ENCODE measurements at places on chromosomes 5 and 9. TPM values are rescaled to one million over a fixed set of nuclear protein-coding genes. Genes with fewer than 3 reads are reported as not detected.

The ZNF300 gene
- 0.45 TPM for total RNA-seq

DNA sequence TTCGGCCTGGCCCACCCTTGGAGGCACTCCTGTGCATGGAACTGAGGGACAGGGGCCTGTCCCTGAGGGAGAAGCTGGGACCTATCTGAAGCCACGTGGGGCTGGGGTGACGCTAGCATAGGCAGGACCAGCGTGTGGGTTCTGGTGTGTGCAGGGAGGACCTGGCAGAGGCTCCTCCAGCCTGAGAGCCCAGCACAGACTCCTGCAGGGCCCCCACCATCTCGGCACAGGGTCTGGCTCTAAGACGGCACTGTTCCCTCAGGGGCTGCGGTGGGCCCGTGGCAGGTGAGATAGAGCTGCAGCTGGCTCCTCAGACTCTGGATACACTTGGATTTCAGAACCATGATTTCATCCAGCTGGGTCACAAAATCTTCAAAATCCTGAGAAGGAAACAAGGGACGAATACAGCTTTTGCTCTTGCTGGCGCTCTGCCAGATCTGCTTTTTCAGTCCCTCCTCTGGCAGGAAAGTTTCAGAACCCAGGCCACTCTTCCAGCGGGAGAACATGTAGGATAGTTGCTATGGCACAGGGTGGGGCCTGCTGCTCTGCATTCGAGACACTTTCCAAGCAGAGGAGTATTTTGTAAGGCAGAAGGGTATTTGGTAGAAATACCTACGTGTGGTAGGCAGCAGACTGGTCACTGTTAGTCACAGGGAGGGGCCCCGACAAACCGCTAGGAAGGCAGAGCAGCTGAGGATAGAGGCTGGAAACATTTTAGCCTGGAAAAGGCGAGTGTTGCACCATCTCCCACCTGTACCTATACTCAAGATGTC, 74.7 kb downstream of the KIF24 start:
- DNase-seq: no peak
- no peaks in the 10 kb centered on the region for H3K27me3 ChIP-seq

GRCh38 chr9:12822111-12822510, 47.3 kb downstream of the LURAP1L start:
- H3K4me3 ChIP-seq: no peak overlapping the region
- DNase-seq: no peak
- H3K27ac ChIP-seq: no peak overlapping the region
- no peaks in the 10 kb centered on the region for H3K27me3 ChIP-seq

The LVRN gene
- not detected for total RNA-seq

- no peaks in the 10 kb centered on the region for H3K27me3 ChIP-seq
- DNase-seq: no peak
- H3K4me3 ChIP-seq: no peak overlapping the region
- H3K36me3 ChIP-seq: no peaks in the 10 kb centered on the region
Measured at GRCh38 chr9:72203205-72203803, 54.1 kb downstream of the GDA start.

DNA sequence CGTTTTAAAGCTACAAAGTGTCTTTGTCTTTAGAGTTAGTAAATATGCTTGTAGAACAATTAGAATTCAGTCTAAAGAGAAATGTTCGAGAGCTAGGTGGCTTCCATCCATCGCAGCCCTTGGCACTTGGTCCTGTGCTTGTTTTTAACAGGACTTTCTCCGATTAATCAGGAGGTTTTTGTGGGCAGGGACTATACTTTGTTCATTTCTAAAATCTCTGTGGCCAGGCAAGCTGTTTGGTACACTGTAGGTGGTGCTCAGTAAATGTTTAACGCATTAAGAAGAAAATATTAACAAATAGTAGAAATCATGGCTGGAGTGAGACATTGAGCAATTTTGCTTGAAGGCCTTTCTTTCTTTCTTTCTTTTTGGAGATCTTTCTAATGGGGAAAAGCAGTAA, 20.8 kb downstream of the AGXT2 start:
- H3K27ac ChIP-seq: no peak overlapping the region
- H3K4me1 ChIP-seq: no peaks in the 10 kb centered on the region
- DNase-seq: no peak
- H3K4me3 ChIP-seq: no peak overlapping the region
- no peaks in the 10 kb centered on the region for H3K36me3 ChIP-seq

DNA sequence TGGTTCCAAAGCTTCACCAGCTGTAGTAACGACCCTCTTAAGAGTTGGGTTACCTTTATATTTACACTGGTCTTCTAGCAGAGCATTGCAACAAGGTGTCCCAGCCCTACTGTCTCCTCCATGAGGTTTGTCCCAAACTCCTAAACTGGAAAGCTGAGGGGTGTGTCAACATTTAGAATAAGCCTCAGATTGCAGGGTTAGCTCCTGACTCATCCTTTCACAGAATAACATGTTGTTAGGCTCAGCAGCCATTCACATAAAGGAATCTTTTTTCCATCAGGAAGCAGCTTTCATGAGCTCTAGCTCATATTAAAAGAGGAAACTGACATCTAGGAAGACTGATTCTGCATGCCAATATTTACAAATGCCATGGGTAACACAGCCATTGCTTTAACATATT, 238.7 kb downstream of the EFNA5 start:
- no peaks in the 10 kb centered on the region for H3K27me3 ChIP-seq
- no peaks in the 10 kb centered on the region for H3K4me1 ChIP-seq
- H3K4me3 ChIP-seq: no peak overlapping the region
- no peaks in the 10 kb centered on the region for H3K36me3 ChIP-seq
- DNase-seq: no peak
